ENCODE measurements at places on chromosomes 5 and 9.

- DNase-seq = no peak
Observed at GRCh38 chr5:36066001-36066539, 612 bp downstream of the UGT3A2 start.

DNA sequence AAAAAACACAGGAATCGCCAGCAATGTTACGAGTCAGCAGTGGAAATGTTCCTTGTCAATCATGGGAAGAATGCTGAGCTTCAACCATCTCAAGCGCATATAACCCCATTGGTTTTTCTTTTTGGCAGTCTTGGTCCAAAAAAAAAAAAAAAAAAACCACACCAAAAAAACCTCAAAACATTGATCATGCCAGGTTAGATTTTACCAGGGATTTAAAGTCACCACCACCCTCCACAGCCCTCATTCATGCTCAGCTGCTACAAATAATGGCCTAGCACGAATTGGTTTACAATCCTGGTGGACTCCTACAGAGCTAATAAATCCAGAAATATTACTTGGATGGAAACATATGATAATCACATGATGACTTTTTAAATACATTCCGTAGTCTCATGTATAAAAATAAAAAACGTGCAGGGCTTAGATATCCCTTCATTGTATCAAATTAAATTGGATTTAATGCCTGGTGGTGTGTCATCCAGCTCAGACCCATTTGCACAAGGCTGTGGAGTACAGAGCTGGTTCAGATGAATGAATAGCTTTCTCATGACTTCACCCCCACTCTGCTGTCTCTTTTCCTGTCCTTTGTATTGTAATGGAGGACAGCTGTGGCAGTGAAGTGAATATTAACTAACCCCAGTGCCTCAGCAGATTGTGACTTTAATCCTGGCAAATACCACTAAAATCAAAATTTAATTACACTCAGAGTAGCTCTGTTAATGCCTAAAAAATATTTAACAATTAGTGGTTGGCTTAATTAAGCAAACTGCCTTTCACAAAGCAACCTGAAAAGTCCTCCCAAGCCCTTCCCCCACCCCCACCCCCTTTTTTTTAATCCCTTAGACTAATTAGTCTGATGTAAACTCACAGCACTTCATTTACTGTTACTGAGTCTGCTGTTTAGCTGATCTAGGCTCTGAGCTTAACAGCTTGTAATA is 626.5 kb upstream of the ZNF608 start:
- DNase-seq = no peak

DNA sequence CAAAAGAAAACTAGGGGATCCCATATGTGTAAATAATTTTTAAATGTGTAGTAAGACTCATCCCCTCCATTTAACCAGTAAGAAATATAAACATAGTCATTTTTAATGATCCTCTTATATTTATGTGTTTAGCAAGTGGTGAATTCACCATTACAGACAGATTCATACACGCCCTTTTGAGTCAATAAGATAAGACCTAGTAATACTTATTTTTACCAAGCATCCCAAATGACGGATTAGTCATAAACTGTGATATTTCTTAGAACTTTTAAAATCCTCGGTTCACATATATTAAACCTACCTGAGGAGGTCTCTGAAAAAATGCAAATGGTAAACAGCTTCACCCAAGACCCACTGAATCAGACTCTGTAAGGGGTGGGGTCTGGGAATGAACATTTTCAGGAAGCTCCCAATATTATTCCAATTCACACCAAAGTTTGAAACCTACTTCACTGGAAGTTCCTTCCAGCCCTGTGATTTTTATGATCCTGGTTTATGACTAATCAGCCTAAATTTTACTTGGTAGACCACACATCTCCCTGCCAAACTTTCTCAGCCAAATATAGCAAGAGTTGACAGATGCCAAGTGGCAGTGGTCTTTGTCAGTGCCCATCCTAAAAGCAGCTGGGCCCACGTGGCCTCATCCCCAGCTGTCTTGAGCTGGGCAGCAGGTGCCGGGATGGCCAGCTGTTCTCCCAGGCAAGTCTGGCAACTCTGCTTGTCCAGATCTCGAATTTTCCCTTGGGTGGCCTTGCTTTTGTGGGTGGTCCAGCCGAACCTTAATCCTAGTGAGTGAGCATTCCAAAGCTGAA is 559.0 kb upstream of the RGMB start:
- DNase-seq = no peak

- no peak for DNase-seq
Observed at GRCh38 chr9:85723215-85723614, 18.5 kb downstream of the AGTPBP1 start.

GRCh38 chr5:154721481-154722058 is 33.6 kb upstream of the LARP1 start:
- DNase-seq = no peak

DNA sequence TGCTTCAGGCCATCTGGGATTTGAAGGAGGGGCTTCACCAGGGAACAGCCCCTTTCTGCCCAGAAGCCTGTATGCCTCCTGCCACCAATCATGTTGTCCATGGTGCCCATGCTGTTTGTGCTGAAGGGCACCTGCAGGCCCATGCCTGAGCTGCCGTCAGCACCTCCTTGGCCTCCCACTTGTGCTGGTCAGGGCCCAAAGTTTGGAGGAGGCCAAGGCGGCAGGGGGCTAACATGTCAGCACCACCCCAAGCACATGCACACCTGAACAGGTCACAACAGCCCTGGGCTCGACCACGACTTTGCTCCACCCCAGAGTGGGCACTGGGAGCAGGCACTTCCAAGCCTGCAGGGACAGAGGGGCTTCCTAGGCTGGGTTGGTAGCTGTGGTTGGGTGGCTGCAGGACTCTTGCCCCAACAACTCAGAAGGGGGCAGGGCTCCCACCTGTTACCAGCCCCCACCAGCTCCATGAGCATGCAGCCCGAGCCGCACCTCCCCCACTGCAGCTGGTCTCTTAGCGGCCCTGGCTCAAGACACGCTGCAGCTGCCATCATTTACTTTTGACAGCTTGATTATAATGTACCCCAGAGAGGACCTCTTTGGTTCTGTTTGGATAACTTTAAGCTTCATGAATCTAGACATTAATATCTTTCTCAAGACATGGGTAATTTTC is 19.8 kb upstream of the NFIL3 start:
- no peak for DNase-seq

GRCh38 chr5:178083922-178084321 is 29.4 kb upstream of the N4BP3 start:
- DNase-seq = no peak

- DNase-seq = no peak
Observed at GRCh38 chr5:52943808-52944207, 45.3 kb upstream of the ITGA2 start.

DNA sequence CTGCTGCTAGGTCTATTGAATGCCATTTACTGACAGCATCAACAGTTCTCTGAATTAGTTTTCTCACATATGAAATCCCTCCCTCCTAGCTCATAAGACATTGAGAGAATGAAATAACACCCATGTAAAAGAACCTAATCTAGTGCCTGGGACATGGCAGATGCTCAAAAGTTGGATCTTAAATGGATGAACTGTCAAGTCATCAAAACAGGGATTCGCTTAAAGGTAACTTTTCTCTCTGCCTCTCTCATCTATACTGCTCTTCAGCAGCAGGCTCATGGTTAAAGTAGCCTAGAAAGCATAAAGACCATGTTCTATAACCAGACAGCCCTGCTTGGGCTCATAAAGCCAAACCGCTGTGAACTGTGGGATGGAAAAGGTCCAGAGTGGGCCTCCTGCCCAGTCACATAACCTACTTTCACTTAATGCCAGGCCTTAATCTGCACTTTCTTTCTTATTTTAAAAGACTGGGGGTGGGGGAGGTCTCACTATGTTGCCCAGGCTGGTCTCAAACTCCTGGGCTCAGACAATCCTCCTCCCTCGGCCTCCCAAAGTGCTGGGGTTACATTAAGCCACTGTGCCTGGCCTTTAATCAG is 3.7 kb downstream of the TMEM245 start:
- DNase-seq = no peak

GRCh38 chr9:95249986-95250385 is 67.5 kb downstream of the FANCC start:
- no peak for DNase-seq

DNA sequence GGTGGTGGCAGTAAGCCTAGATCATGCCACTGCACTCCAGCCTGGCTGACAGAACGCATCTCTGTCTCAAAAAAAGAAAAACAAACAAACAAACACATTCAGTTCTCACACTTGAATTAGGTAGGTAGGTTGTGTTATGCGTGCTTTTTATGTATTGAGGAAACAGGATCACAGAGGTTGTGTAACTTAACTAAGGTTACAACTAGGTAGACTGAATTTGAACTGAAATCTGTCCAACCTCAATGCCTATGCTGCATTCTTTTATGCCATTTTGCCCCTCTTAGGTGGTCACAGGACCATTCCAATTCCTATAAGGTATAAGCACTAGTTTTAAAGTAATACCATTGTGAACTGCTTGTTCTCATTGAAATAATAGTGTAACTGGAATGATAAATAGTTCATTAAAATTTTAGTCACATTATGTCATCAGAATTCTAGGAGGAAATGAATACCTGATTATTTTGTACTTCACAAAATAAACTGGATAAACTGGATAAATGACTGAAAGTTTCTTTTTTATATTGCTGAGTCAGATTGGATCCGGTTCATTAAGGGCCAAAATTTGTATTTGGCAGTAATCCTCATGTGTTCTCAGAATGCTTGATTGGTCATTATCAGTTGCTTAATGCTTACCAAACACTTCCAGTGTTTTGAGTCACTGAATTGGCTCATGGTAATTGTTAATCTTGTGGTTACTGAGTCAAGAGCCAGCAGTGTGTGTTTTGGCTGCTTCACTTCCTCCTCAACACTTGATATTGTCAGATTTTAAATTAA is 7.1 kb downstream of the UBAP1 start:
- no peak for DNase-seq

GRCh38 chr5:173688703-173689102 is 72.3 kb upstream of the BOD1 start:
- DNase-seq = no peak

- no peak for DNase-seq
Observed at GRCh38 chr5:62268234-62268633, 37.8 kb upstream of the KIF2A start.

- no peak for DNase-seq
Observed at GRCh38 chr5:135038205-135038812, 4.3 kb upstream of the PITX1 start.

DNA sequence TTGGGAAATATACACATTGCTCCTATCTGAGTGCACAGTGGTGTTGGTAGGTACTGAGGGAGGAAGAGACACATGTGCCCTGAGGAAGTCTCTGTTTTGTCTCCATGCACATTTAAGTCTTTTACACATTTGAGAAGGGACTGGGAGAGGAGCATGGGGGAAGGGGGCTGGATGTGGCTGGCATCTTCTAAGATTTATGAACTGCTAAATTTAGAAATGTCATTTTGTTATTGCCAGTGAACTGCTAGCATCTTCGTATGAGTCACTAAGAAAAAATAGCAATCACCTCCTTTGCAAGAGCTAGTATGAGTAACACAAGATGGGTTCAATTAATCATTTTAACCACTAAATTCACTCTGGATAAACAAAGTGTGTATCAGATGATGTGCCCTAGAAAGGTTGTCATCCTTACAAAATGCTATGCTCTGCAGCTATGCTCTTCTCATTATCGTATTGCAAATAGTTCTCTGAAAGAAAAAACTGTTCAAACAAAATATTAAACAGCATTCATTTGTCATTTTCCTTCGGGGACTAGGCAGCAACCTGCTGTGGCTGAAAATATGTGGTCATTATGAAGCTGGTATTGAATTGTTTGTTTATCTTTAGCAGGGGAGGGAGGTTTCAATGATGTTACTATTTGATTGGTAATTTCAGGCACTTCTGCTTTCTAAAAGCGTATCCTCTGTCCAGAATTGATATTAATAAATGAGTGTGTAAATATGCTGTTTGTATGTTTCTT is 236.5 kb downstream of the DMRTA1 start:
- no peak for DNase-seq

- DNase-seq = no peak
Observed at GRCh38 chr5:102856389-102856777, 101.3 kb downstream of the PAM start.

DNA sequence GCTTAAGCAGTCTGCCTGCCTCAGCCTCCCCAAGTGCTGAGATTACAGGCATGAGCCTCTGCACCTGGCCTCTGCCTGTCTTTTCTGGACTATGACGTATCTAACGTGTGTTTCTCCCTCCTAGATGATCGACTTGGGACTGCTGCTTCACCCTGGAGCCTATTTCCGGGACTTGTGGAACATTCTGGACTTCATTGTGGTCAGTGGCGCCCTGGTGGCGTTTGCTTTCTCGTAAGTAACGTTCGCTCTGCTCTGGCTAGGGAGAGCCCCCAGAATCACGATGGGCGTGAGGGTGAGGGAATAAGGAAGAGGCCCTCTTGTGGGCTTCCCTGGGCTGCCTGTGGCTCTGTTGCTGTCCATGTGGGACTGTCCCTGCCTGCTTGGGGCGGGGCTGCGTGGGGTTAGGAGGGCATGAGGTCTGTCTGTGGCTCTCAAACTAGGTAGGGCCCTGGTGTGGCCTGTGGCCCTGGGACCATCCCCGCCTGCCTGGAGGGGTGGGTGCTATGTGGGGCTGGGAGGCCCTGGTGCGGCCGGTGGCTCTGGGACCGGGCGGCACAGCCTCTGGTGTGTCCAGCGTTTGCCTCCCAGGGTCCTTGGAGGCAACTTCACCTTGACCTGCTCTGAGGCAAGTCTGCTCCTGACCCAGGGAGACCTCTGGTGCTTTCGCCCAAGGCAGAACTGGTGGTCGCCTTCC is 171.7 kb downstream of the CACNA1B start:
- DNase-seq = no peak

- no peak for DNase-seq
Observed at GRCh38 chr5:1094670-1095190, 17.1 kb downstream of the SLC12A7 start.

DNA sequence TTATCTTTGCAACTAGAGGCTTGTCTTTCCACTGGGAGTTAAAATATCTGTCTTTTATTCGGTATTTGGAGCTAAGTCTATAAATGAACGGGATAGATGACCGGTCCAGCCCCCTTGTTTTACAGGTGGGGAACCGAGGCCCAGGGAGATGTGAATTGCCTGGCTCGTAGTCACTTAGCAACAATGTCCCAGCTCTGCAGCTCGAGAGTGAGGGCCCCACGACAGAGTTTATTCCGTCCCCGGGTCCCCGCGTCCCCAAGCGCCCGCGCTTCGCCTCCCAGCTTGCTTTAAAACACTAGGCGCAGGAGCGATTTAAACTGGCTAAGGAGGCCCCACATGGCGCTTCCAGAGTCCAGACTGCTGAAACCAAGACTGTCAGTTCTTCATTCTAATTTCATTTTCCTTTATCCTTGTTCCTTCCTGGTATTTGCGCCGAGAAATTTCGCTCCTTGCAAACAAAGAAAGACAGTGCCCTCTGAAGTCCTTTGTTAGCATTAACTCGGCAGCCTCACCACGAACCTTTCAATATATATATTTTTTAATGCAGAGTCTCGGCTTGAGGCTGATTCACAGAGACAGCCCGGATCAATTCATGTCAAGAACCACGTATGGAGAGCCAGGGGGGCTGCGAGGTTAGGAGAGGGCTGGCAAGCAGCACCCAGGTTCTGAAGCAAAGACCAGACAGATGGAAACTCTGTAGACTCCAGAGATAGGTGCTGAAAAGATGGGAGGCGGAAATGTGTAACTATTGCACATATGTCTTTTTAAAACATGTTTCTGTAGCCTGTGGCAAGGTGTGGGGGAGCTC is 1.4 kb upstream of the ENC1 start:
- no peak for DNase-seq

- DNase-seq = no peak
Observed at GRCh38 chr5:2178528-2178927, 295.8 kb upstream of the IRX4 start.

GRCh38 chr5:146758938-146759337 is 119.6 kb downstream of the PPP2R2B start:
- no peak for DNase-seq

GRCh38 chr9:114258218-114258617 is 64.7 kb upstream of the ORM1 start:
- DNase-seq = no peak

- DNase-seq = no peak
Observed at GRCh38 chr5:178236679-178237078, 4.1 kb upstream of the PHYKPL start.

All from stimulated activated CD8-positive, alpha-beta memory T cell treated with anti-CD3 and anti-CD28 coated beads, Interleukin-4, amount 100 ng/mL, for 1 hour (primary cell).